GM04503 (cell line): ENCODE measurements at places on chromosomes 7 and 10.

DNA sequence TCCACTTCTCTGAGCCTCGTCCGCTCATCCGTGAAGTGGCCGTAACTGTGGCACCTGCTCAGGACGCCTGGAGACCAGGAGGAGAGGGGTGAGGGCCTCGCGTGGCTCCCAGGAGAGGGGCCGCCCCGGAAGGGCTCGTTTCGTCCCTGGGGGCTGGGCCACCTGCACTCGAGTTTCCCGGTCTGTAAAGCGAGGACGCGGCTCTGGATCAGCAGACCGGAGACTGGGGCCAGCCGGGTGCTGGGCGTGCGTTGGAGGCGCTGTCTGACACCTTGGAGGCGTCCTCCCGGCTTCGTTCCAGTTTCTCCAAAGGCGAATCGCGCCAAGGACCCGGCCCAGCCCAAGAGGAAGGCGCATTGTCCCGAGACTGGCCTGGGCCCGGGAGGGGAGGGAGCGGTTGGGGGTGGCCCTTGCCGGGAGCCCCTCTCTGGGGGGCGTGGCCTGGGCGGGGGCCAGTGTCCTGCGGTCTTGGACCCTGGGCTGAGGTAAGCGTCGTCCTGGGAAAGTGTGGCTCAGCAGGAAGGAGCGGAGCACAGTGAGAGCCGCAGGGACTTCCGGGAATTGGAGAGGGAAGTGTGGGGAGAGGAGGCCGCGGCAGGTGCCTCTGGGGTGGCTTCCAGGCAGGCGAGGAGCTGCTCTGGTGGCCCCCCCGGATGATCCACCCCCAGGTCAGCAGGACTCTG lies 89.6 kb downstream of the FOXL3 start:
- no peak for DNase-seq

GRCh38 chr10:94052866-94053791 lies 59.4 kb downstream of the PLCE1 start:
- DNase-seq: peak; percentile 49

DNA sequence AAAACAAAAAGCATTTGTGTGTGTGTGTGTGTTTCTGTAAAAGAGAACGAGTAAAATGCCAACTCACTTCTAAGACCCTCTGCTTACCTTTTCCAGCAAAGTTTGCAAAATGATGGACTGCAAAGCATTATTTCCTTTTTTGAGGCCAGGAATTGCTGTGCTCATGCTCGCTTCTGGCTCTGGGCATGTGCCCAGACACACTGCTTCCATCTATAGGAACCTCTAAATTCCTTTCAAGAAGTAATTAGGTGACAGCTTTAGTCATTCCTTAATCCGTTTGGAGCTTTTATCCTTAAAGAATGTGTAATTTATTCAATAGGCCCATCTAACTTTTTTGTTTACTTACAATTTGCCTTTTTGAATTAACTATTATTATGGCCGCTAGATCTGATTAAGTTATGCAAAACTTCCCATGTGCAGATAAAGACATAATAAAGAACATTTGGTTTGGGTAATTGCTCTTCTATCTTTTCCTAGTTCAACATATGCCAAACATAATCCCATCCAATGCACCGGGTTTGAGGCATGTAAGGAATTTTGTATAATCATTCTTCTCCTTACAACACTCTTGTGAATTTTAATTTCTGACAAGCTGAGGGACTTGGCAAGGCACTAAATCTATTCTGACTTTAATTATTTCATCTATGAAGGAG lies 34.7 kb downstream of the A1CF start:
- DNase-seq: no peak

- DNase-seq: no peak
Measured at GRCh38 chr10:3002304-3002703, 65.0 kb upstream of the PFKP start.

- no peak for DNase-seq
Measured at GRCh38 chr10:27770181-27770580, 24.6 kb upstream of the MKX start.

GRCh38 chr7:128738570-128739047 lies 550 bp upstream of the CALU start:
- no peak for DNase-seq

GRCh38 chr7:106216517-106216922 lies 68.3 kb downstream of the NAMPT start:
- peak; percentile 68 for DNase-seq

GRCh38 chr10:267705-268104 lies 132.4 kb downstream of the ZMYND11 start:
- no peak for DNase-seq

GRCh38 chr7:68622500-68622899 lies 975.8 kb upstream of the AUTS2 start:
- no peak for DNase-seq

DNA sequence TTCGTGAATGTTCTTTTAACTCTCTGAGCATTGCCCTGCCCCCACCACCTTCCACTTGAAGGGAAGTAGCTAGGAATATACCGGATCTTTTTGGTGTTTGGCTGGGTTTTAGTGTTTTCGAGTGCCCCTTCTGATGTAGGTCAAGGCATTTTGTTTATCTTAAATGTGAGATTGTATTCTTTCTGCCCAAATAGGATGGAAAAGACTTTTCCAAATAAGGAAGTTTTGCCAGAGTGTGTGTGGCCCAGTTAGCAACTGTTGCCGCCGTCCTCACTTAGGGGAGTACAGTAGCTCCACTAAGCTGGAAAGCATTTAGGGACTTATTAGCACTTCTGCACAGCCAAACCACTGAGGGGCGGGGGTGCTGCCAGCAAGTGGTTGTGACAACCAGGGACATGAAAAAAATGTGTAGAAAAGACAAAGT lies 29.8 kb upstream of the VCL start:
- DNase-seq: no peak

DNA sequence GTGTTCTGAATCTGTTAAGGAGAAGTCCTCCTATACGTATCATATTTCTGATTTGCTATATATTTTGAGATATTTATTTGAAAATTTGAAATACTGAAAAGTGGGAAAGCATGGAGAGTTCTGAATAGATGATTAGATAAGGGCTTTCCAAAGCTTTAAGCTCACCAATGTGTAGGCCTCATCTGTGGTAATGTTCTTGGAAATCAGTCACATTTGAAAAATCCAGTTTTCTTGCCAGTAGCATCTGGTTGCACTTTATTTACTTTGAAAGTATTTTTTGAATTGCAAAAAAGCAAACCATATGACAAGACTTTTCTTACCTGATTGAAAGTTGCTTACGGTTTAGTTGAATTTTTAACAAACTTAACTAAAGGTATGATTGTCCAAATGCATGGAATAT lies 21.7 kb downstream of the ADD3 start:
- DNase-seq: peak; percentile 41

- DNase-seq: no peak
Measured at GRCh38 chr7:128099204-128099671, 68.0 kb upstream of the LRRC4 start.

DNA sequence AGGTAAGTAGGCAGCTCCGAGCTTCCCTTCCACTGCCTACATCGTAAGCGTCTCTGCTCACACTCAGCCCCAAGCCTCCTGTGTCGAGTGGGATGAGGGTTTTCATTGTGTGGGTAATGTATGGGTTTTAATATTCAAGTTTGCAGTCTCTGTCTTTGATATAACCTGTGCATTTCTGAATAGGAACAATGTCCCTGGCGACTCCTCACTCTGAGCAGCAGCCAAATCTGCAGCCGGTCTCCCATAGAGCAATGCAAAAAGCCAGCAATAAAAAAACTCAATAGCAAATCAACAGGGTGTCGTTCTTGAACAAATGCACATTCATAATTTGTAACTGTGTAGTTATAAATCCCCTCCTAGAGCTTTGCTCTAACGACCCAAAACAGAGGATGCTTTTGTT lies 33.4 kb downstream of the PPP1R17 start:
- DNase-seq: no peak

GRCh38 chr7:140881507-140882228 lies 43.1 kb downstream of the BRAF start:
- no peak for DNase-seq
